ENCODE measurements at places on chromosomes 12 and 14.
A peak's percentile ranks its signal among the peaks of the same experiment; 100 is the strongest.

- DNase-seq: no peak
Measured at GRCh38 chr12:104095289-104095688, 31.0 kb downstream of the HCFC2 start.

DNA sequence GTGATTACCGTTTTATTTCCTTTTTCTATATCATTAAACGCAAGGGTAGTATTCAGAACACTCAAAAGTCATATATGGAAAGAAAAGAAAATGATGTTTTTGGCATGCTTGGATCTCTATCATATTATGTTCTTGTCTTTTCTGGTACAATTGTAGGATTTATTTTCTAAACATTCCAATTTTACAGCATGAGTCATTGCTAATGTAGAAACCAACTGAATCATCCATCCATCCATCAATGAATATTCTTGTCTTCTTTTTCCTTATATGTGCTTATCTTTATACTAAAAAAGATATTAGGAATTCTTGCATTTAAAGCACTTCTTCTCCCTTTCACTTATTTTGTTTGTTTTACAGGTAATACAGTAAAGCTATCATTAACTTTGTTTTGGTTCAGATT lies 20.4 kb upstream of the AMIGO2 start:
- DNase-seq: no peak

GRCh38 chr12:26369588-26369987 lies 174.2 kb downstream of the SSPN start:
- DNase-seq: peak; percentile 84

- no peak for DNase-seq
Measured at GRCh38 chr14:100062590-100062989, 2.6 kb upstream of the EVL start.

DNA sequence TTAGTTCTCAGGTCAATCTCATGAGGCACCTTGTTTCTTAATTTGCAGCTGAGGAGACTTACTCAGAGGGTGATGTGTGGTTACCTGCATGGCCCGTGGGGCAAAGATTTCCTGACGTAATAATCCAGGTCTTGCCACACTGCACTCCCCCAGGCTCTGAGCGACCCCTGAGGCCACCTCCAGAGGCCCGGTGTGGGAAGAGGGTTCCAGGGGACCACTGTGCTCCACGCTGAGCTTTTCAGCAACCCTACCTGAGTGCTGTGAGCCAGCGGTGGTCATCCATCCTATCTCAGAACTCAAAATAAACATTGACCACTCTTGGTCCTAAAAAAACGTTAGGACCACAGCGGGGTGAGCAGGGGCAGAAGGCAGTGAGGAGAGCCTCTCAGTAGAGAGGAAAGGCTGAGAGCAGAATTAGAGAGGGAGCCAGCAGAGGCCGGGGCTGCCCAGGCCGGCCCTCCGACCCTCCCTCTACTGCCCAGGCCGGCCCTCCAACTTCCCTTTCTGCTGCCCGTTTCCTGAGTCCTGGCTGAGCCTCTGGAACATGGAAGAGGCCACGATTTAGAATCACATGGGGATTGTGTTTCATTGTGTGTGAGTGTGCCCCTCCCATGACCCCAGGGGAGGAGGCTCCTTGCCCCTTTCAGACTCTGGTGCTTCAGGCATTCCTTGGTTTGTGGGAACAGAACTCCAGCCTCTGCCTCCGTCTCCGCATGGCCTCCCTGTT lies 188.2 kb upstream of the DIO3 start:
- DNase-seq: no peak

- DNase-seq: no peak
Measured at GRCh38 chr12:29971446-29971845, 187.7 kb upstream of the TMTC1 start.

GRCh38 chr12:110846615-110847566 lies at the start of gene CCDC63:
CCDC63 (plus strand) TSS chr12:110846987; CDS start chr12:110852955, 5,968 bp downstream.
- no peak for DNase-seq

- DNase-seq: no peak
Measured at GRCh38 chr14:24612196-24612595, 2.7 kb upstream of the GZMH start.

All from stromal cell of bone marrow (primary cell).